Renal cortical epithelial cell (primary cell): ENCODE measurements at places on chromosomes 5 and 9.

DNA sequence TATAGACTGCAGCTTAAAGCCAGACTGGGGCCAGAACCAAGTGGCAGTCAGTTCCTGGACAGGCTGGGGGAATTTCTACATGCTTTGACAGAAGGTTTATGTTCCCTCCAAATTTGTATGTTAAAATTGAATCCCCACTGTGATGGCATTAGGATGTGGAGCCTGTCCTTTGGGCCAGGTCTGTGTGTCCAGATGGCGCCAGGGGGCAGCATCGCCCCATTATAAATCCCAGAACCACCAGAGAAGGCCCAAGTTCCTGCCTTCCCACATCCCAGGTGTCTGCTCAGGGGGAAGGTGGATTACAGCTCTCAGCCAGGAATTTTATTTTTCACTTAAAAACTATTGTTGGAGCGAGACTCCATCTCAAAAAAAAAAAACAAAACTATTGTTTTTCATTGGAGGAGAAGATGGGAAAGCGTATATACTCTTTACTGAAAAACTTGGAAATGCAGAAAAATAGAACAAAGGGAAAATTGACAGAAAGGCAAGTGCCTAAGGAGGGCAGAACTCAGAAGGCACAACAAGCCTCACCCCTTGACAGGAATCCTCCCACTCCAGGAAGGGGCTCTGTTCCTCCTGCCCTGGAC, 5.0 kb downstream of the IL3 start:
- peak; percentile 52 for DNase-seq

DNA sequence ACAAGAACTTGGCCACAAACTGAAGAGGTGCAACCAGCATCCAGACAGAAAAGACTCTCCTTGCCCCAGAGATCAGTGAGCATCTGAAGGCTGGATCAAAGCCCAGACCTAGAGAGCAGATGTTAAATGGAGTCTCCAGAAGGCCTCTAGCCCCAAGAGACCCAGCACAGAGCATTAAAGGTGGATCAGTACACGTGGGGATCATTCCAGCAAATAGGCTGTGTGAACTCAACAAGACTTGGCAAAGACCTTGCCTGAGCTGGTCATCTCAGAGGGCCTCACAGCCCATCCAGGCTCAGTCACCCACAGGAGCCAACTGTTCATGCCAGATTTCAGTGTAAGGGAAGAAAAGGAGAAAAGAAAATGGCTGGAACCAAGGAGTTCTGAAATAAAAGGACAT, 214.0 kb downstream of the ENC1 start:
- DNase-seq, result no peak

GRCh38 chr9:121344184-121344583, 25.9 kb downstream of the STOM start:
- no peak for DNase-seq

DNA sequence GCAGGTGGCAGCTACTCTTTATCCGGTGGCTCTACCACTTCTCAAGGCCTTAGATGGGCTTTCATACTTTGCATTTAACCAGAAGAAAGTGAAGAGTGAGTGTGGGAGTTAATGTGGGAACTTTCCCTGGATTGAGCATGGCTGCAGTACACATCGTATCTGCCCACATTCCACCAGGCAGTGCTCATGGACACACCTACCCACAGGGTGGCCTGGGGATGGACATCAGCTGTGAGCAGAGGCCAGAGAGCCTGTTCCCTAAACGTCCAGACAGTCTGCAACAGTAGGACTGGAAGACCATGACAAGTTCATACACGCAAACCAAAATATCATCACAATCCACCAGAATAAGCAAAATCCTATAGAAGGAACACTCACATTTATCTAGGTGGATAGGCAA, 213.8 kb downstream of the IRX1 start:
- DNase-seq, result no peak

- DNase-seq, result no peak
Observed at GRCh38 chr9:69140123-69140735, 33.8 kb upstream of the TJP2 start.

- DNase-seq, result no peak
Observed at GRCh38 chr5:56310711-56311204, 77.6 kb upstream of the ANKRD55 start.

DNA sequence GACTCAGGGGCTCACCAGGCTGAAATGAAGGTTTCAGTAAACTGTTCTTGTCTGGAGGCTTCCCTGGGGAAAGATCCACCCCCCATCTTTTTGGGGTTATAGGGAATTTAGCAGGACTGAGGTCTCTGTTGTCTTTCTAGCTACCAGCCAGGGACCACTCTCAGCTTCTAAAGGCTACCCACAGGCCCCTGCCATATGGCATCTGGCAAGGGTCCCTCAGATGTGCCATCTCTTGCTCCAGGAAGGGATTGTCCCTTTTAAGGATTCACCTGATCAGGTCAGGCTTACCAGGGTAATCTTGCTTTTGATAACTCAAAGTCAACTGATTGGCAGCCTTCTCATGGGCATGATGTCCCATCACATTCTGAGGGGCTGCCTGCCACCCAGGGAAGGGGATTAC, 65.0 kb downstream of the NSUN2 start:
- DNase-seq, result no peak

- DNase-seq, result no peak
Observed at GRCh38 chr5:72476721-72477120, 30.5 kb downstream of the ZNF366 start.

GRCh38 chr9:131627648-131628458, 82.5 kb downstream of the PRRT1B start:
- DNase-seq, result no peak

- no peak for DNase-seq
Observed at GRCh38 chr5:180332861-180333260, 20.3 kb downstream of the GFPT2 start.

DNA sequence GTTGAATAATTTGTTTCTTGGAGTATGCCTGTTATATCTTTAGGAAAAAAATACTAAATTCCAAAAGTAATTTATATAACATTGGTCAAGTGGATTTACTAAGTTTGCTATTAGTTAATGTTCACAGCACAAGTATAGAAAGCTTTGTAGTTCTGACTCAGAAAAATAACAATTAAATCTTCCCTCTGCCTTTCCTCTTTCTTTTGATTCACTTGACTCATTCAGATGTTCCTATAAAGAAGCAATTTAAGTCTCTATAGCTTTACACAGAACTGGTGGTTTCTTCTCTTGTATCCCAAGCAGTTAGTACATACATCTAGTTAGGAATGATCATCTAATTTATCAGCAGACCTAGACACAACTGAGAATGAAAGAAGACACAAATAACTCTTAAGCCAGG, 4.5 kb upstream of the CDC42SE2 start:
- peak; percentile 78 for DNase-seq

DNA sequence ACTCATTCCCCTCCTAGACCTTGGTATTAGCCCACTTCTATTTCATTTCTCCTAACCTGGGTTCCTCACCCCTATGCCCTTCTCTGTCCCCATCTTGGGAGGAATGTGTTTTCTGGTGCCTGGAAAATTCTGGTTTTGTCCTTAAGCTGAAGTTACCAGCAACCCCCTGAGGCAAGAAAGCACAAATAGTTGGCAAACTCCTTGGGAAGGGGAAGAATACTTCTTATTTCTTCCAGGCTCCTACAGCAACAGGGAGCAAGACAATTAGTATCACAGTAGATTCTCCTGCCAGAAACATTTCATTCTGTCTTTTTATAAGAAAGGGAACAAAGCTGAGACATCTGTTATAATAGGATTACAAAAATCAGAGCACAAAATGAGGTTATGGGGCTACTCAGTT, 142.5 kb downstream of the SNCAIP start:
- peak; percentile 37 for DNase-seq

GRCh38 chr9:75604661-75605060, 285.8 kb upstream of the PCSK5 start:
- no peak for DNase-seq

DNA sequence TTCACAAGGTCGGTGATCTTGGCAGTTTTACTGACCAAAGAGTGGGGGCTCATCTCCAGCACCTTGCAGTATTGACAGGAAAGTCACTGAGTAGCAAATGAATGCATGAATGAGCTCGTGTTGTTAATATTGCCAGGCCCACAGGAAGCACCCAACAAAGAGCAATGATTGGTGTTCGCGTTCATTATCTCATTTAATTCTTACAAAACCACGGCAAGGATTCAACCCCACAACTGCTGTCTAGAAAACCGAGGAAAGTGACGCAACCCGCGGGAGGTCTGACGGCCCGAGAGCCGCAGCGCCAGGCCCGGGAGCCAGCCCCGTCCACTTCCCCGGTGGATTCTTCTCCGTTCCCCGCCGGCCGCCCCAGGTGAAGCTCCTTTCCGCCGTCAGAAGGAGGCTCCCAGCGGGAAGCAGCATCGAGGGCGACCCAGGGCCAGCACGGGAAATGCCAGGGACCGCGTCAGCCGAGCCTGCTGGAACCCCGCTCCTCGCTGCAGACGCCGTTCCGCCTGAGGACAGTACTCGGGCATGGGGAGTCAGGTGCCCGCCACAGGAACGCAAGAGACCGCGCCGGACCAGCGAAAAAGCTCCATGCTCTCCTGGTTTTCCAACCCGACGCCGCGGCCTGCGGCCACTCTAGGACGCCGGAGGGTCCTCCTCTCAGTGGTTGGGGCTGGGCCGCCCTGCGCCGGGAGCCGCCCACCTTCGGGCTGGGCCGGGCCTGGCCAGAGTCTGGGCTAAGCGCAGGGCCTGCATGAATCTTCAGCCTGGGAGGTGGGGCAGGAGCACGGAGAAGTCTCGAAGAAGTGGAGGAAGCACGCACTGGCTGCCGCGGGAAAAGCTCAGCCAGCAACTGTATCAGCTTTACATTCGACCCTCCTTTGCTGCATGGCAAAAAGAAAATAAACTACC, 19.8 kb upstream of the FER start:
- DNase-seq, result peak; percentile 75

DNA sequence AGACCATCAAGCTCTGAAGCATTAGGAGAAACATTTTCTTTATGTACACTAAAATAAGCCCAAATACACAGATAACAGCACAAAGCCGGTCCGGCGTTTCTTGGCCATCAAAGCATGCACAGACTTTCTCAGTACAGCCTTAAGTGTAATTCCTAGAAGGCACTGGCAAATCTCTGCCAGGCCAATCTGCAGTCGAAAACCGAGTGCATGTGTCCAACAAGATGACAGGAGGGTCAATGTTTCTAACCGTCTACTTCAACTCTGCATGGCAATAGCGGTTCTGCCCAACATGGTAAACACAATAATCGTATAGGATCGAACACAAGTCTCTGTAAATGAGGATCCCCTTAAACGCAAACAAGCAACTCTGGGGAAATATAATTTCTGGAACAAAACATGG, 1.1 kb downstream of the ARL15 start:
- DNase-seq, result no peak

DNA sequence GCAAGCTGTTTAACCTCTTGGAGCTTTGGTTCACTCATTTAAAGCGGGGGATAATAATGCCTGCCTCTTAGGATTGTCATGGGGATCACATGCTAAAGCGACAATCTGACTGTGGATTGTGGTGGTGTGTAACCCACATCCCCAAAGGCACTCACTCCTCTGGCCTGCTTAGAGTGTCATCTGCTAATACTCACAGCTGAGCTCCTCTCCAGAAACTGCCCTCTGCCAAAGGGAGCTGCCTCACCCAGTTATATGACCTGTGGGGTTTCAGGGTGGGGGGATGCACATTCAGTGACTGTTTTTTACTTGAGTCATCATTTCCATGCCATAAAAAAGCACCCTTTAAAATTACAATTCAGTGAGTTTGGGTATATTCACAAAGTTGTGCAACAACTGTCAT, 110.0 kb upstream of the SPOCK1 start:
- DNase-seq, result peak; percentile 56

DNA sequence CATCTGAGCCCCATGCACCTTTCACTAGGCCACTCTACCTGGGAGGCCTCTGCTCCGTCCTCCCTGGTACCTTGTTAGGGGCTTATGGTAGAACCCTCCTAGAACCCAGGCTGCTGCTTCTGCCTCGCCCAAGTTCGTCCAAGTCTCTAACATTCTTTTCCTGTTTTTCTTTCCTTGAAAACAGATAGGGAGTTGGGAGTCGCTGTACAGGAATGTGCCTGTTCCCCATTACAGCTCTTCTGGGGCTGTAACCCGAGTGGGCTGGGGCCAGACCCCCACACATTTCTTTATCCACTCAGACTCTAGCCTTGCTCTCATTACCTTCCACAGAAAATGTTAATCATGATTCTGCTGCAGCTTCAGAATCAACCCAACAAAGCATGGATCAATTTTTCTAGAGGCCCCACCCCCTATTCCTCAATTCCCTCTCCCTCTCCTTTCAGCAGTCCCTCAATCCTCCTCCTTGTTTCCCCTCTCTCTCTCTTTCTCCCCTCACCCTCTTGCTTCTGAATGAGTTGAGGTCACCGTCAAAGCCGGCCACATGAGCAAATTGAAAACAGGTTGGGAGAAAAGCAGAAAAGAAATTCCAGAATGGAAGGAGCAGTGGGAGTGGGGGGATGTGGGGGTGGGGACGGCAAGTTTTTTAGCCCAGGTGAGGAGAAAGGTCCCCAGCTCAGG, 193.8 kb upstream of the TRIM32 start:
- no peak for DNase-seq

DNA sequence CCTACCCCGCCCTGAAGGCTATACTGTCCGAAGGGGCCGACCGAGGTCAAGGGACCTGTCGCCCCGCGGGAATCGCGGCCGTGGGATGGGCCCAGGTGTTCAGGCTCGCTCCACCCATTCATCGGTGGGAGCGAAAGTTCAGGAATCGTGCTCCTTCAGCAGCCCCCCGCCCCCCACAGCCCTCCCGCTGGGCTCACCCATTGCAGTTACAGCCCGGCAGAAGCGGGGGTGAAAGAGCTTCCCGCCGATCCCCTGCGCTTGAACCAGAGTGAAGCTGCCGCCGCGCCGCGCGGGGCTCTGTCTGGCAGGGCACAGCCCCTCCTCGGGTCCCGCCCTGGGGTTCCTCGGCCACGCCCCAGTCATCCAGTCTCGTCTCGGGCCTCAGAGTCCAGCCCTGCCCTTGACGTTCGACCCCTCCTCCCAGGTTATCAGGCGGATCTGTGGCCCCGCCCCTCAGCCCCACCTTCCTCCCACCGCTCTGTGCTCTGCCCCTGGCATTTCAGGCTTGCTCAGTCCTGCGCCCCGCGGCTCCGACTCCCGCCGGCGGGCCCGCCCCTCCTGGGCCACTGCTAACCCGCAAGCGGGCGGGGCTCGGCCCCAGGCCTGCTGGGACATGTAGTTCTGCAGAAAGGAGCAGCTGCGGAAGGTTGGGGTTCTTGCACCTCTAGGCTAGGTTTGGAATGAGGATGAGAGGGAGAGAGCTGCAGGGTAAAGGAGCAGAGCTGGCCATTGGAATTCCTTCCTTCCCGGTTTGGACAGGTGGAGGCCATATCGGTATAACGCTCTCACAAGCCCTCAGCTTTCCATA, at the start of gene MYORG:
Gene MYORG (minus strand): TSS at position 303 of the 808 bp plus-strand sequence. CDS start 3,955 bp downstream, outside the sequence.
- peak; percentile 86 for DNase-seq

- DNase-seq, result no peak
Observed at GRCh38 chr5:132083071-132083678, 9.6 kb downstream of the CSF2 start.

- no peak for DNase-seq
Observed at GRCh38 chr5:129359450-129359849, 100.6 kb upstream of the ADAMTS19 start.
